ENCODE measurements at places on chromosomes 11 and 22. TPM values are rescaled to one million over a fixed set of nuclear protein-coding genes. Genes with fewer than 3 reads are reported as not detected.

GRCh38 chr11:68039526-68040086 is 781 bp downstream of the TCIRG1 start:
- no peak for DNase-seq
- no peaks in the 10 kb centered on the region for H3K27me3 ChIP-seq
- peaks cover 57% of the 10 kb centered on the region for H3K4me1 ChIP-seq

DNA sequence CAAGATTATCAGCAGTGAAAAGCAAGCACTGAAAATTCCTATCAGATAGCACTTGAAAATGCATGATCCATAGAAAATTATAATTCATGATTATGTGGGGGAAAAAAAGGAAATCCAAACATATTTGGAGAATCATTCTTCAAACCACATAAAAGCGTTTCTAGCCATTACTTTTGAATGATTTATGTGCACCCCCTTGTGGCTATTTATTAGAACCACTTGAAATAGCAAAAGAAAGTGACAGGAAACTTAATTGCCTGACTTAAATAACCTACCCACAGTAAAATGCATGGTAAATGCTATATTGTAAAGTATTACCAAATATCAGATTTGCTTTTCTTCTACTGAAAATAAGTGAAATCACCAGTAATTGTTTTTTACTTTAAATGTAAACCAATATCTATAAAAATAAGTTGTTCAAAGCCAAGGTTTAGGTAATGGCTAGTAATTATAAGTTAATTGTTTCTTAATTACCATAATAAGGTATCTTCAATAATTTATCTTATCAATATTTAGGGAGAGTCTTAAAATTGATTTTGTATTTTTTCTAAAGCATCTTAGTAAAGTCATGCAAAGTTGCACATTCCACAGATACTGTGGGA is 168.5 kb downstream of the ARHGAP42 start:
- H3K36me3 ChIP-seq = no peaks in the 10 kb centered on the region
- H3K4me3 ChIP-seq = no peak overlapping the region
- H3K4me1 ChIP-seq = no peaks in the 10 kb centered on the region

The OR51B5 gene
- not detected for total RNA-seq

- H3K27me3 ChIP-seq = no peaks in the 10 kb centered on the region
- H3K4me1 ChIP-seq = peaks cover 36% of the 10 kb centered on the region
- DNase-seq = no peak
- H3K4me3 ChIP-seq = no peak overlapping the region
Measured at GRCh38 chr11:13685461-13686108, 17.1 kb downstream of the FAR1 start.

DNA sequence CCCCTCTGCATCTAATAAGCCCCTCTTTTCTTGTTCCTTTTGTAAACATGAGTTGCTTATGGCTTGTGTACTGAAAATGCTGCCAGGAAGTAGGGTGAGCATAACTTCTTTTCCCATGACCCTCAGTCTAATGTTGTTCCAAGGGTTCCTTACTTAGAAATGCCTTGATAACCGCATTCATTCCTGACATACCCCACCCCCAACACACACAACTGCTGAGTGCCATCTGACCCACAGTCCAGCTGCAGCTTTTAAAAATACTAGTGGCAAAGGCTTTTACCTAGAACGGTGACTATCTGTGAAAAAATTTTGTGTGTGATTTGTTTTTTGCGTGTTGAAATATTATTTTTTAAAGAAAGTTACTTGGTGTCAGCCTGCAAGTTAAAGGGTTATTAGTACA is 52.6 kb downstream of the ARHGAP42 start:
- DNase-seq = no peak
- H3K4me3 ChIP-seq = no peak overlapping the region
- H3K36me3 ChIP-seq = no peaks in the 10 kb centered on the region
- no peaks in the 10 kb centered on the region for H3K27me3 ChIP-seq
- peaks cover 38% of the 10 kb centered on the region for H3K4me1 ChIP-seq

The TTC36 gene
- total RNA-seq = not detected

DNA sequence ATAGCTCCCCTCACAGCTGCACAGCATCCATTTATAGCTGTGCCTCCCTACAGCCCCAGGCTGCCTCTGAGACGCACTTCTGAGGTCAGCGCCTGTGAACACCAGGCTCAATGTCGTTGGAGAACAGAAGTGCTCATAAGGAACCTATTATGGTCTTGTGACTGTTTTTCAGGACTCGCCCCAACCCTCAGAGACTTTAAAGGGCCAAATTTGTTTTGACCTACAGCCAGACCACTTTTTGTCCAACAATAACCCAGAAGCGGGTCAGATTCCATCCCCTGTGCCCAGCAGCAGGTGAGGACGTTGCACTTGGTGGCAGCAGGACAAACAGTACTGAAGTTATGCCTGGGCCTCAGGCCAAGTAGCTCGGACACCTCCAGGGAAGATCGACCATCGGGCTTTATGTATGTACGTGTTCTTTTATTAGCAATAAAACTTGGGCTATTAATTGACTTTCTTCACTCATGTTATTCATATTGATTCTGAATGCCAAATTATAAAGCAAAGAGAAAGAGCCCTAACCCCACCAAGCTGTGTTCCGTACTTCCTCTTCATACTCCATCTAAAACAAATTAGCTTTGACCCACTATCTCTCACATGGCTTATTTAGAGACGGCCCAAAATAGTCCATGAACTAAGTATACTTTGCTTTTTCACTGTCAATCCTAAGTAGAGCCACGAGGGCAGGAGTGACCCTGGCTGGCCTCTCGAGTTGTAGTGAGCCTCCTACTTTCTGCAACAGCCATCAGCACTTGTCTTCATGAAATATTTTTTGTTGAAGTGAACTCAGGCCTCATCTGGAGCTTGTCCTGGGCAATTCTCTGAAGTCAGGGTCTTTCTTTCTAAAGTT is 92.3 kb upstream of the PAX6 start:
- H3K4me3 ChIP-seq = no peak overlapping the region
- no peaks in the 10 kb centered on the region for H3K36me3 ChIP-seq
- no peaks in the 10 kb centered on the region for H3K27me3 ChIP-seq
- no peaks in the 10 kb centered on the region for H3K4me1 ChIP-seq

GRCh38 chr22:38449776-38450175 is 5.2 kb downstream of the KCNJ4 start:
- H3K27ac ChIP-seq = peak overlapping the region; percentile 77
- H3K4me3 ChIP-seq = no peak overlapping the region
- H3K36me3 ChIP-seq = no peaks in the 10 kb centered on the region
- H3K4me1 ChIP-seq = peaks cover 4% of the 10 kb centered on the region
- no peak for DNase-seq

The SOX6 gene
- total RNA-seq = 14.3 TPM

- DNase-seq = no peak
- H3K27ac ChIP-seq = no peak overlapping the region
- H3K4me1 ChIP-seq = no peaks in the 10 kb centered on the region
- H3K4me3 ChIP-seq = no peak overlapping the region
- H3K36me3 ChIP-seq = no peaks in the 10 kb centered on the region
Measured at GRCh38 chr11:114787126-114787525, 108.8 kb downstream of the NXPE2 start.

The F2 gene
- not detected for total RNA-seq

- H3K4me3 ChIP-seq = peak within 1 kb of the TSS; percentile 59
- H3K27me3 ChIP-seq = no peaks in the 10 kb centered on the region
- DNase-seq = peak; percentile 97
- H3K4me1 ChIP-seq = peaks cover 18% of the 10 kb centered on the region
- H3K36me3 ChIP-seq = peaks cover 6% of the 10 kb centered on the region
- H3K27ac ChIP-seq = peak within 1 kb of the TSS; percentile 88
Measured at GRCh38 chr11:66480117-66480938, at the start of gene DPP3. Gene DPP3 (plus strand): TSS chr11:66480434. CDS start chr11:66482201, 1,767 bp downstream.

- H3K36me3 ChIP-seq = no peaks in the 10 kb centered on the region
- H3K4me3 ChIP-seq = no peak overlapping the region
- H3K4me1 ChIP-seq = peaks cover 21% of the 10 kb centered on the region
- DNase-seq = no peak
- no peak overlapping the region for H3K27ac ChIP-seq
Measured at GRCh38 chr11:119144825-119145486, 3.9 kb upstream of the ABCG4 start.

DNA sequence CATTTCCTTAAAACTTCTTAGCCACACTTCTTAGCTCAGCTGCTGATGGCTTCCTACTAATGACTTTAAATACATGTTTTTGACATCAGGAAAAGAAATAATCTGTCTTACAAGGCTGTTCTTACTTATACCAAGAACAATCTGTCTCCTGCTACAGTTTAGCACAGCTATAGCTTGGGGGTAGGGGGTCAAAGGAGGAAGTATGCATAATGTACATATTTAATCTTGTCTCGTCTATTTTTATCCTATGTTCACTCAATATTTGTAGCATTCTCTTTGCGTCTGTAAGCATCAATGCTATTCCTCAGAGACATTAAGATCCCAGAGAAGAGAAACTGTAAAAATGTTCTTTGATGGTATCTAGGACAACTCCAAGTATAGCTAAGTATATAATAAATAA is 96.0 kb downstream of the KIRREL3 start:
- H3K4me3 ChIP-seq = no peak overlapping the region
- no peaks in the 10 kb centered on the region for H3K36me3 ChIP-seq
- no peak overlapping the region for H3K27ac ChIP-seq
- H3K4me1 ChIP-seq = no peaks in the 10 kb centered on the region
- no peak for DNase-seq

DNA sequence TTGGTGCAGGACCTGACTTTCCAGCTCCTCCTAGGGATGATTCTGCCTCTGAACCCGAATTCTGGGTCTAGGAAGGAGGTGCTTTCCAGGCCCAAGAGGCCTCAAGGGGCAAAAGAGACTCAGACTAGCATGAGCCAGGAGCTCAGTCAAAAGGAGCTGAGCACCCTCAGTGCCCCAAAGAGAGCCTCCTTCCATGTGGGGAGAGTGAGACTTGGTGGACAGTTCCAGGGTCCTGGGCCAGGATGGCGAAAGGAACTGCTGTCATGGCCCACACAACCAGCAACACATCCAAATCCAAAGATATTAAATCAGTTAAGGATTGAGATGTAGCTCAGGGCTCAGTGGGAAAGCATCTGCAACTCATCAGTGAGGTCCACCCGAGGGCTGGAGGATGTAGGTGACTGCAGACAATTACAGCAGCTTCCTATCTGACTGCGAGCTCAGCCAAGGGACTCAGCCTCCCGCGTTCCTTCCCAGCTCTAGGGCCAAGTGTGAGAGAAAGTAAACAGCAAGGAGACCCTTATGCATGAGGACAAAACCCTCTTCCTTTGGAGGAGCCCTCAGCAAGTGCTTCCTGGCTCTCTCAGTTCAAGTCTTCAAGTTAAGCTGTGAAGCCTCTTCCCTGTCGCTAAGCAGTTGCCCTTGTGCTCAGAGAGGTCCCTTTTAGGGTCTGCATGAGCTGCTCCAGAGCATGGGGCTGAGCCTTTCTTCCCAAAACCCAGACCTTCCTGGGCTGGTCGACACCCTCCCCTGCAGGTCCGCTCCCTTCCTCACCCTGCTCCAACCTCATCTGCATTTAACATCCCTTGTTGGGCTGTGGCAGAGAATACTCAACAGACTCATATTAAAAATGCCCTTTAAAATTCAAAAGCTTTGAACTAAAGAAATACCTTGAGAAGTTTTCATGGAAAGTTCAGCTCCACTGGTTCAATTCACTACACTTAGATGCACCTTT is 35.8 kb downstream of the C11orf58 start:
- H3K27ac ChIP-seq = no peak overlapping the region
- no peaks in the 10 kb centered on the region for H3K4me1 ChIP-seq
- H3K27me3 ChIP-seq = no peaks in the 10 kb centered on the region
- no peak overlapping the region for H3K4me3 ChIP-seq

GRCh38 chr22:38305471-38306448 is 11.5 kb downstream of the CSNK1E start:
- H3K27ac ChIP-seq = peak overlapping the region; percentile 66
- DNase-seq = no peak
- H3K4me1 ChIP-seq = peaks cover 76% of the 10 kb centered on the region

DNA sequence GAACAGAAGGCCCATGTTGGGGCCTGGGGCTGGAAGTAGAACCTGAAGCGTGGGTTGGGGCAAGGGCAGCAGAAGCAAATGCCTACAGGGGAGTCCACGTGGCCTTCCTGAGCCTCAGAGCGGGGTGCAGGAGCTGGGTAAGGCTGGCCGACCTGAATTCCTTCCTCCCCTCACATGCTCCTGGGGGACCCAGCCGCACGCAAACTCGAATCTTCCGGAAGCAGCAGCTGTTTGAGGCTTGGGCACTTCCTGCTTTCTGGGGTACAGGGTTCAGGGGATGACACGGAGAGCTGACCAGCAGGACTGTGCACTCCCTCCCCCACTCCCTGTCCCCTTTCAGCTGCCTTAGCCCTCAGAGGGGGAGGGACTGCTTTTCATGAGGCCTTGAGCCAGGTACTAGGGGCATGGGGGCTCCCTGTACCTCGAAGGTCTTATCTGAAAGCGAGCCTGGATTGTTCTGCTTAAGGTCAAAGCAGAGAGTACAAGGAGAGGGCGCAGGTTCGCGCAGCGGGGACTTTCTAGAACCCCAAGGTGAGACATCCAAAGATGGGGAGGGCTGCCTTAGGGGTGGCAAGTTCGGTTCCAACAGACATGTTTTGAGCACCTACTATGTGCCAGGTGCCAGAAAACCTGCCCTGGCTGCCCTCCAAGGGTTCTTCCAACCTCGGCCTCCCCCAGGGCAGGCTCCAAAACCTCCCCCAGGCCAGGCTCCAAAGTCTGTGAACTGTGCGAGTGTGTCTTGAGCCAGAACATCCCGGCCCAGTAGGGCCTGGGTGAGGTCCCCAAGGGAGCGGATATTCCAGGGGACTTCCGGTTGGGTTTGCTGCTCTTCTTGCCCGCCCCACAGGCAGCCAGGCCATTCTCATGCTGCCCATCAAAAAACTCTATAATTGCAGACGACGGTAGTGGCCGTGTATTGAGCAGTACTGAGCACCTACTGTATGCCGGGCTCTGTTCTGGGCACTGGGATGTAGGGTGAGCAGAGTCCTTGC is 1.7 kb downstream of the NCF4 start:
- no peak overlapping the region for H3K27ac ChIP-seq
- H3K36me3 ChIP-seq = no peaks in the 10 kb centered on the region
- no peaks in the 10 kb centered on the region for H3K27me3 ChIP-seq
- H3K4me3 ChIP-seq = no peak overlapping the region
- DNase-seq = no peak
- no peaks in the 10 kb centered on the region for H3K4me1 ChIP-seq

The CFL1 gene
- total RNA-seq = 365 TPM

GRCh38 chr22:20863366-20863765 is 4.6 kb downstream of the SNAP29 start:
- H3K27me3 ChIP-seq = no peaks in the 10 kb centered on the region
- H3K36me3 ChIP-seq = no peaks in the 10 kb centered on the region
- no peak overlapping the region for H3K27ac ChIP-seq
- no peak for DNase-seq

DNA sequence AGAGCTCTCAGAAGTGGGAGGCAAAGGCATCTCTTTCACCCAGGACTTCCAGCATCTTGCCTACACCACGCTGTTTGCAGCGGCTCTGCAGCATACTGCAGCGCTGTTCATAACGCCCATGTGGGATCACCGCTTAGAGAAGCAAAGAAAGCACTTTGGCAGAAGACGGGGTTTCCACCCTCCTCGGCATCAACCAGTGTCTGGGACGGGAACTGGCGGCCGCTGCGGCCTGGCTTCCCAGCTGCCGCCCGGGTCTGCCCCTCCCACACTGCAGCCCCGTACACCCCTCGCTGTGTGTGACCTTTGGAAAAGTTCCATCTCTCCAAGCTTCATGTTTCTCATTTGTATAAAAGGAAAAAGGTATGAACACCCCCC is 545 bp upstream of the TIRAP start:
- peak overlapping the region; percentile 81 for H3K27ac ChIP-seq
- peak overlapping the region; percentile 69 for H3K4me3 ChIP-seq
- H3K27me3 ChIP-seq = no peaks in the 10 kb centered on the region
- peaks cover 4% of the 10 kb centered on the region for H3K36me3 ChIP-seq
- peak; percentile 74 for DNase-seq

- H3K4me1 ChIP-seq = no peaks in the 10 kb centered on the region
- H3K36me3 ChIP-seq = no peaks in the 10 kb centered on the region
- H3K4me3 ChIP-seq = no peak overlapping the region
- no peak for DNase-seq
- no peaks in the 10 kb centered on the region for H3K27me3 ChIP-seq
Measured at GRCh38 chr11:72647882-72648281, 26.3 kb downstream of the PDE2A start.

Data from right atrium auricular region (tissue), 2 donors.